ENCODE measurements at places on chromosomes 5 and 9.

DNA sequence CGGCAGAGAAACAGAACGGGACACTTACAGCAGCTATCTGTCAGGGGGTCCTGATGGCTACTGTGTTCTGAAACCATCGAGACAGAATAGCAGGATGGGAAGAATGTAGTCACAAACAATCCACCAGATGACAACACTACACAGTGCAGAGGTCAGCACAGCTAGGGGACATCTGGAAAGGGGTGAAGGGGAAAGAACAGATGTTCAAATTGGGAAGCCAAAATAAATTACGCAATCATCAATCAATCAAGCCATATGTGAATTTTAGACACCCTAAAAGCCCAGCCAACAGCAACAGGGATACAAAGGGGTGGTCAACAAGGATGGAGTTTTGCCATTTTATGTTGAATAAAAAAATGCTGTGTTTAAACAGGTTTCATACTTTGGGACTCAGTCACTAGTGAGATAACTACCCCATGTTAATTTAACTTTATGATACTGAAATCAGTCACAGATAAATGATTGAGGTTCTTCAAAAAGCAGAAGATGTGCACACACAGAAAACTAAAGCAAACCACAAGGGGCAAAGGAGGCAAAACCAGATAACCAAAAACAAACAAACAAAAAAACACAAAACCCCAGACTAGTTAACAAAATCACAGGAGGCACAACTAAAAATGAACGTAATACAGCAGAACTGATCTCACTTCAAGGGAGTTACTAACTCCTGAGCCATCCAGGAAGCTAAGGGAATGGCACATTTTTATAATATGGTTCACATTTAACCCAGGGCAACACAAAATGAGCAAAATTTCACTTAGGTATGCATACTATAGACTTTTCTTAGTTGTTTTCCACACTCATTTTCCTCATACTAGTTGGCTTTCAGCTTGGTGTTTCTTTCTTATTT lies 65.9 kb downstream of the HABP4 start:
- no peak for DNase-seq

DNA sequence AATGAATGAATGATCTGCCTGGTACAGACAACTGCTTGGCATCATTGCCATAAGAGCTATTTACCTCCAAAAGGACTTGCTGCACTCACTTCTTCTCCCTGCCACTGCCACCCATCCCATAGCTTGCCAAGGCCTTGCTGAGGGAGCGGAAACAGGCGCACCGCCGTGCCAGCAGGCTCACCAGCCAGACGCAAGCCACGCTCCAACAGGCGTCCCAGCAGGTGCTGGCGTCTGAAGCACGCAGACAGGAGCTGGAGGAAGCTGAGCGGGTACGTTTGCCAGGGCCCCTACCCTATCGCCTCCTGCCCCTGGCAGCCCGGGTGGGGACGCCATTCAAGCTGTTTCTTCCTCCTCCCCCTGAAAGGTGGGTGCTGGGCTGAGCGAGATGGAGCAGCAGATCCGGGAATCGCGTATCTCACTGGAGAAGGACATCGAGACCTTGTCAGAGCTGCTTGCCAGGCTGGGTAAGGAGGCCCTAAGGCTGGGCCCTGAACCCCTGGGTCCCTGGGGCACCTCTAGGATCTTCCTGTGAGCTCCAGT lies 8.9 kb upstream of the AIF1L start:
- DNase-seq: no peak

DNA sequence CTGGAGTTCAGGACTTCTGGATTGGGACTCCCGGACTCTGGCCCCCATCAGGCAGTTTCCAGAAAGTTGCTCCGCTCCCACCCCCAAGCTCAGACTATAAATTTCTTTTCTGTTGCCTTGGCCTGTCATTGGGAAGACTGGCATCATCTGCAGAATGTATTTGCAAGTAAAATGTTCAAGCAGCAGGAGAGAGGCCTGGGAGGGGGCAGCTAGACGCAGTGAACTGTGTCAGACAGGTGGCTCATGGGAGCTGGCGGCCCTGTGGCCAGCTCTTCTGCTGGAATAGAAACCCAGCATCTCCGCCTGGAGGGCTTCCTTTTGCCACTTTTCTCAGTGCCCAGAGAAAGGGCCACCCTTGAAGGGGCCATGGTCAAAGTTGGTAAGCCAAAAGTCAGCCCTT lies 16.0 kb downstream of the INSYN2B start:
- DNase-seq: no peak

- DNase-seq: no peak
Measured at GRCh38 chr5:2813678-2814077, 62.2 kb upstream of the IRX2 start.

- DNase-seq: no peak
Measured at GRCh38 chr5:9313751-9314150, 232.1 kb downstream of the SEMA5A start.

DNA sequence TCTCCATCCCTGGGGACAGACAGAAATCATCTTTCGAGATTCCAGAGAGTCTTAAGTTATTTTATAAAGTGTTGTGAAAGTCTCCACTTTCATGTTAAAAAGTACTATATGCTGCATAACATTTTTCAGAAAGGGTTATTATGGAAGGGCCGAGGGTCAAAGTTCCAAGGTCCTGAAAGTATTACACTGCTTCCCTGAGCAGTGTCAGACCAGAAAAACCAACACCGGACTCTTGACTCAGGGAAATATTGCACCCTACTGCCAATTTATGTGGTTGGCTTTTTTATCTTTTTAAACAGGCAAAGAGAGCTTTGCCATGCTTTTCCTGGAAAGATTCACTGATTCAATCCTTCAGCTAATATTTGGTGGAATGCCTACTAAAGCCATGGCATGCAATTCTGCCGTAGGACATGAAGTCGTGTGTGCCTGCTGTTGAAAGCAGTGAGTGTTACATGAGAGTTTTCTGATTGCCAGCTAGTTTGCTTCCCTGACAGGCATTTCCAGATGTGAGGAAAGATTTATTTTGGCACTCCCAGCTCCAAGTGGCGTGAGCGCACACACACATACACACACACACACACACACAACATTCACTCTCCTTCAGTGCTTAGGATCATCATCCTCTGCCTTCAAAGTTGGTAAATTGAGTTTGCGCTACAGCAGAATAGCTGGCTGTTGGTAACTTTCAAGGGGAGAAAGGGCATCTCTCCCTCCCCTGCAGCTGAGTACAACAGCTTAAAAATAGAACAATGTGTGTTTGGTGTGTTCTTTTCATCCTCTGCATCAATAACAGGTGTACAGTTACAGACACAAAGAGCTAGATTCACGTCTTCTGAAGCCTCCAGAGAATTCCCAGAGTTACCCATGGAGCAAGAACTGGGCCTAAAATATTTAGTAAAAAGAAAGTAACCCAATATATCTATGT lies 45.6 kb downstream of the SLC1A3 start:
- DNase-seq: no peak

GRCh38 chr5:138665261-138665660 lies 88.0 kb upstream of the CTNNA1 start:
- DNase-seq: no peak

DNA sequence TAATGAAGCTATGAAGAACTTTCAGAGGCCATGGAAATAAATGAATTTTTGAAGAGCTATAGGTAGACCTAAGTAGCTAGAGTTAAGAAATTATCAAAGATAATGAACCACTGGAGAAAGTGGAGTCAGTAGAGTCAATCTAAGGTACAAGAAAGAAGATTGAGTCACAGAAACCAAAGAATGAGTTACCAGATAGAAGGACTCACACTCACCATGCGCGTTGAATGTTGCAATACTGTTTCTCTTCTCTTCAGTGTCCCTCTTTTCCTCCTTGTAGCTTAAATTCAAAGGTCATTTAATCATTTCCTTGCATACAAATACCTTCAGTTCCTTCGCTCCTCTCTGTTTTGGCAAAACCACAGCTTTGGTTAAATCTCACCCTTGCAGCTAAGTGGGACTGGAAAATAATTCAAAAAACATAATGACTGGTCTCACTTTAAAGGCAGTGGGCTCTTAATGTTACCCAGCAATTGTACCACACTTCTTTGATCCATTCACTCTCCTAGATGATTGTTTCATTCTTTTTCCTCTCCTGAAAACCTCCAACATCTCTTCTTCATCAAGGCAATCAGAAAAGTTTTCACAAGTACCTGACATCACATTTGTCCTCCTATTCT lies 58.3 kb downstream of the NIPBL start:
- DNase-seq: no peak

GRCh38 chr5:56323505-56323904 lies 90.4 kb upstream of the ANKRD55 start:
- DNase-seq: no peak

GRCh38 chr9:130138791-130139190 lies 33.4 kb upstream of the NCS1 start:
- no peak for DNase-seq

DNA sequence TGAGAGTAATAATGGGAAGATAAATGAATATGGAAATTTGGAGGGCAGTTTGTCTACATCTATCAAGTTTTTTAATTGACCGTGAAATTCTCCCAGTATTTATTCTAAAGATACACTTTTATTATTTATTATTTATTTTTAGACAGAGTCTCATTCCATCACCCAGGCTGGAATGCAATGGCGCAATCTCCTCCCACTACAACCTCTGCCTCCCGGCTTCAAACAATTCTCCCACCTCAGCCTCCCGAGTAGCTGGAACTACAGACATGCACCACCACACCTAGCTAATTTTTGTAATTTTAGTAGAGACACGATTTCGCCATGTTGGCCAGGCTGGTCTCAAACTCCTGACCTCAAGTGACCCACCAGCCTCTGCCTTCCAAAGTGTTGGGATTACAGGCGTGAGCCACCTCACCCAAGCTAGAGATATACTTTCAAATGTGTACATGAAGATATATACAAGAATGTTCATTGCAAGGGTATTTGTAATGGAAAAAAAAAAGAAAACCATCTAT lies 97.7 kb upstream of the SLC12A2 start:
- DNase-seq: no peak

DNA sequence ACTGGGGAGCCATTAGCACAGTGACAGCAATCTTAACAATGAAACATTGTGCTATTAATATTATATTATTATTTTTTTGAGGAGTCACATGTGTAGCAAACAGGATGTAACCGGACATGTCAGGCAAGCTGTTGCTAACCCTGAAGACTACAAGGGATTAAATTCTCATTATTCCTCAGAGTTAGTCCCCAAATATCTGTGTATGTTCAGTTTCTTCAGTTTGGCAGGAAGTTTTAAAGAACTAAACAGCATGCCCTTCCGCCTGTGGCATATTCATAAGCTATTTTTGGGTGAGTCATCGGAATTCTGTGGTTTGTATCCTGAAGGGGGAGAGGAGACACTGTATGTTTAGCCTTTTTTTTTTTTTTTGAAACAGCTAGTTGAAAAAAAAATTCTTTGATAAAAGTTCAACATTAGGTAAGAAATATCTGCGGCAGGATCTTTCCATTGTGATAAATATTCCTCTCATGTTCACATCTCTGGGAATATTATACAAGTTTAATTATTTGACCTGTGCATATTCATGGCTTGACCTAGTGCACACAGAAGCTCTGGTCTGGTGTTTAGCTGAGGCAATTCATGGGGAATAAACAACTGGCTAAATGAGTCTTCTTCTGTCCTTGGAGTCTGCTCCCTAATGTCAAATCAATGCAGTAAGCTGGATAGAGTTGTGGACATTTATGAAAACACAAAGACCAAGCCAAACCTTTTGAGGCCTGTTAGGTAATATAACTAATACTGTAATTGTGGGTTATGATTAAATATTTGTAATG lies 202.7 kb upstream of the CDKN2B start:
- no peak for DNase-seq

DNA sequence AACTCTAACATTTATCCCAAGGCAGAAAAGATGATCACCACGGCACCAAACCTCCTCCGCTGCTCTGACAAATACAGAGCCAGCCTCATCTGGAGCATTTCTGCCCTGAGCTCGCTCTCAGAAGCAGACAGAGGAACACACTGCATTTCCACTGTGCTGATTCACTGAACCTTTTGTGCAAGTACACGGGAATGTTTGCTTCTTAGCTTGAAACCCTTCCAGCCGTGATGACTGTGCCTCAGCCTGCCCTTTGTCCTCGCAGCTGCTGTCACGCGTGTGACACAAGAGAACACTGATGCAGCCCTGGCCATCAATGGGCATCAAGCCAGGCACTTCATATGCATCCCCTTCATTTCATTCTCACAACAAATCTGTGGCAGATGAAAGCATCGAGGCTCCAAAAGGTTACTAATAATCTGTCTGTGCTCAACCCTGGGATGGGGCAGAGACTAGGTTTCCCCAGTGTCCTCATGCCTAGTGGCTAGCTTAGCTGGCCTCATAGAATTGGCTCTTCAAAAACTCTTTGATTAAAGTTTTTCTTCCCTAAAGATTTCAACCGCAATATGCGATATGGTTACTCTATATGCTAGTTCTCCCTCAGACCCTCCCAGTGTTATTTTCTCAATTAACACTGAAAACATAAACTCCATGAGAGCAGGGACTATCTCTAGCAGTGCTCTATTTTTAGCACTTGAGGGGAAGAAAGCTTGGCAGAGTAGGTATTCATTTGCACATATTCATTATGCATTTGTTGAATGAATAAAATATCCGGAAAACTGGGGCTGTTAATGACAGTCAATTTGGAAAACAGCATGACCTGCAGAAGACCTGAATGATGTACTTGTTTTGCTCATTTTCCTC lies 7.3 kb downstream of the CDC14B start:
- DNase-seq: no peak

Data from activated T-cell treated with anti-CD3 and anti-CD28 coated beads for 4 hours (primary cell).